ENCODE measurements at places on chromosomes 4 and X. TPM values are rescaled to one million over a fixed set of nuclear protein-coding genes. Genes with fewer than 3 reads are reported as not detected.

GRCh38 chrX:21373001-21373400 lies 1.2 kb upstream of the CNKSR2 start:
- DNase-seq: no peak

GRCh38 chr4:122953924-122954323 lies 31.5 kb upstream of the NUDT6 start:
- DNase-seq: no peak

- DNase-seq: peak; percentile 78
These were observed 154.5 kb upstream of the SLC4A4 start for GRCh38 chr4:71184195-71184781.

DNA sequence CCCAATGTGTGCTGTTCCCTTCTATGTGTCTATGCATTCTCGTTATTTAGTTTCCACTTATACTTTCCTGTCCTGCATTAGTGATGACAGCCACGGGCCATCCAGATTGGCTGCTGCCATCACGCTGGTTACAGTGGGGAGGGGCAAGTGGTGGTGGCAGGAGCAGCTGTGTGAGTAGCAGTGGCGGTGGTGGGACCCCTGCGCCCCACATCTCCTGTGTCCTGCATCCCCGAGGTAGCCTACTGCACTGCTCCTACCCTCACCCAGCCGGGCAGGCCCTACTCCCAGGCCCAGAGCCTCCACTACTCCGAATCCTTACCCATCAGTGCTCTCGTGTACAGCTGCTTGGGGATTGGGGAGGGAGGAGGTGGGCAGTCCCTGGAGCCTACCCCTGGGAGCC lies 798.7 kb upstream of the AGA start:
- DNase-seq: no peak

DNA sequence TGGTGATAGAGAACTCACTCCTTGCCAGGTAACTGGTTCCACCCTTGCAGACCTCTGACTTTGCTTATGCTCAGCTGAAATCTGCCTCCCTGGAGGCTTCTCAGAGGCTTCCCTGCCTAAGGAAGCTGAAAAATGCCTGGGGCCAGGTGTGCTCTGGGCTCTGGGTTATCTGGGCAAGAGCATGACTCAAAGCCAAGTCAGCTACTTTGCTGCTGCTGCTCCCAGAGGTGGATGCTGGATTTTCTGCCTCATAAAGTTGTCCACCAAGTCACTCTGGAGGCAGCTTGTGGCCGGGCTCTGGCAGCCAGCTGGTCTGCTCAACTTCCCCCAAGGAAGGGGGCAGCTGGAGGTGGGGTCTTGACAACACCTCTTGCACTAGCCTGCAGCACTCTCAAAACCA lies 132.7 kb downstream of the PJA1 start:
- no peak for DNase-seq

GRCh38 chr4:10144966-10145365 lies 28.4 kb upstream of the WDR1 start:
- DNase-seq: no peak

- no peak for DNase-seq
These were observed 61.2 kb downstream of the SH3BGRL start for GRCh38 chrX:81263059-81263458.

GRCh38 chr4:102139132-102139573 lies 206.1 kb downstream of the SLC39A8 start:
- peak; percentile 69 for DNase-seq

DNA sequence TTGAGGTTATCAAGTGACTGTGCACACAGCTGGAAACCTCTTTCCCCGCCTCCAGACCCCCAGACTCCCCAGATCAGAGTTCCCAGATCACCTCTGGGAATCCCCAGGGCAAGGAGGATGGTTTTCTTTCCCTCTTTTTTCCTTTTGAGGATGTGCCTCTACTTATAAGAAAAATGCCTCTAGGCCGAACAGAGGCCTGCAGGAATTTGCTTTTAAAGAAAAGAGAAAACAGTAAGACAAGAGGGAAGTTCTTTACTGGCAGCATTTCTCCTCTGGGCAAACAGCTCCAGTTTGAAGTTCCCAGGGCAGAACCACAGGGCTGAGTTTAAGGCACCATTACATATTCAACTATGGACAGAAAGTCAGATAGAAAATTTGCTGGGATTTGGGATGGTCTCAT lies 837.9 kb upstream of the LCORL start:
- DNase-seq: no peak

DNA sequence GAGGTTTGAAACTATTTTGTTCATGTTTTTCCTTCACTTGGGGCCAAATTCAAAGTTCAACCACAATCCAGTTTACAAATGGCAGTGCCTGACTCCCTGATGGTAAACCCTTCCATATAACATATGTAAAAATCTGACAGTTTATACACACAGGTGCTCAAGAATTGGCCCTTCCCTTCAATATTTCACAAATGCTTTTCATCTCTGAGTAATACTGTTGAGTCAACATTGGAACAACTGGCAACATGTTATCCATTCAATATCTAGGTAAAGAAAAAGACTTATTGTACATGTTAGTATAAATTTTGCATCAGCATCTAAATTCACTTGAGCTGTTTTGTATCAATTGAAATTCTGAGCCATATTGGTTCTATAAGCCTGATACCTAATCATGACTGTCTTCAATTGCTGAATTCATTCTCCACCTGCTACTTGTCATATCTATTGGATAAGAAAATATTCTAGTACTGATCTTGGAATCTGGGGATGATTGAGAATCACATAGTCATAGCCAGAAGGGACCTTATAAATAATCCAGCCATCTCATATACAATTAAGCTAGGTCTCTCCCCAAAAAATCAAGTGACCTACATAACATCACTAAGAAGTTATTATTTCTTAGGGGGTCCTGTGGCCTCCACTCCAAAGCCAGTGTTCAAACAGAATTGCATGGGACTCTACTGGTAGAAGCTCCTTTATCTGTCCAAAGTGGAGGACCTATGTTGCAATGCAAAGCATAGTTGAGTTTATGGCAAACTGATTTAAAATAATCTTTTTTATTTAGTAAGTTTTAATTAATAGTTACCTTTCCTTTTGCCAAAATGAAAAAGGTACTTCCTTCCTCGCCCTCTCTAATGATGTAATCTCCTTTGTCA lies 61.9 kb downstream of the PRKG2 start:
- no peak for DNase-seq

DNA sequence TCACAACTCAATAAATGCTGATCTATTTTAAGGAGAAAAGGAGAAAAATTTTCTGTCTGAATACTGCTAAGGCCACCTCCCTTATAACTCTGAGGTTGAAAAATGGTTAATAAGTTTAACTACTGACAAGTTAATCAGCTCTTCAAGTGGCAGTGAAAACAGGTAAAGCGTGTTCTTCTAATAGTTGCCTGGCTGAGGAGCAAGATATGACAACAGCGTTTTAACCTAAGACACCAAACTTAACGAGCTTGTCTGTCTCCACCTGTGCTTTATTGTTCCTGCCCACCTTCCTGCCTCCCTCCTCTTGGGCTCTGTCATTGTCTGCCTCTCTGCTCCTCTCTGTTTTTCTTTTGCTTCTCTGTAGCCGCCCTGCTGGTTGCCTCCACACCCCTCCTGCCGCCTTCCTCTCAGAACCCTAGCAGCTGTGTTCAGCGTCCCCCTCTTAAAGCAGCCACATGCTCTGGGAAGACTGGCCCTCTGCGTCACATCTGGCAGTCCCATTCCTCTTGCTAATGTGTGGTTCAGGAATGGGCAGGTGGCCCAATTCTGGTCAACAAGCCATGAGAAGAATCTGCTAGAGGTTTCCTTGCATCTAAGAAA lies 4.3 kb upstream of the TSPAN5 start:
- DNase-seq: no peak

GRCh38 chr4:931194-931959 lies 739 bp downstream of the GAK start:
- peak; percentile 38 for DNase-seq

DNA sequence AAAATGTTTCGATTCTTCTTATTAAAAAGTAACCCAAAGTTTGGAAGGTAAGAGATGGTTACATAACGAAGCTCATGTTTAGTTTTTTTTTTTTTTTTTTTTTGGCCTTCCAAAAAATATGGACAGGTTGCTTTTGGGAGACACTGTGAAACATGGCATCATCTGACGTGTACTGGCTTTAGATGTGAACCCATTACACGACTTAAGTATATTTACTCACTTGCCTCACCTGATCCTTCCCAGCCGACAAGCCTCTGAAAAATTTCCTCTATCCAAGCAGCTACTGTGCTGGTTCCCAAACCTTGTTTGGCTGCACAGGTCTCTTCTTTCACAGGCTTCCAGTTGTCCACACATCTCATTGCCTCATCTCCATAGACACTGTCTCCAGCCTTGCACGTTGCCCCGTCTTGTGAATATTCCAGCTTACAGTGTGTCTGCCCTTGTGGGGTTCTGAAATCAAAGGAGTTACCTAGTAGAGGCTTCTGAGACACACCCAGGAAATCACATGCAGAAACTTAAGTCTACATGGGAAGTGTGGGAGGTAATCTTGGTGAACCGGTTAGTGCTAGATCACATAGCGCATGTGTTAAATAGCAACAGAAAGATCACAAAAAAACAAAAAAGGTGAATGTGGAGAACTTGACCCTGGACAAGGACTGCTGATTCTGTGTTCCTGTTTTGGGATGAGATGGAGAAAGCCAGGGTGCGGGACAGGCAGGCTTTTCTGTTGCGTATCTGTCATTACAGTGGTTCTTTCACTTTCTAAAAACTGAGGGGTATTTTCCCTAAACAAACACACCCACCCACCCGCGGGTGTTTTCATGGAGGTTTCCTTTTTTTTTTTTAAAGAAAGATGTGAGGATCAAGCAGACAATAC lies 328.6 kb downstream of the ARHGAP10 start:
- no peak for DNase-seq

DNA sequence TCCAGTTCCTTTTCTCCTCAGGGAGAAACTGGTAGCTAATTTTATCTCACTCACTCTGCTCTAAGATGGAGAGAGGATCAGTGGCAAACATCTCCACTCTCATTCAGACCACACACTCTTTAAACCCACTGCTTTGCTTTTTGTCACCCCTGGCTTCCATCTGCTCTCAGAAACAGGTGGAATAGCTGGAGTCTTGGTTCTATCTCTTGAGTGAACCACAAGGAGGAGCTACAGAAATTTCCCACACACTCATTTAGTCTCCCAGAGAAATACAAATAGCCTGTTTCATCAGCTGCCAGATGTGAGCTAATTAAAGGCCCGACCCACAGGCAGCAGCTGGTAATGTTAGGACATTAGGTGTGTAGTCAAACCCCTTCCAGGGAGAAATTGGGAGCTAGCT lies 96.6 kb downstream of the STPG2 start:
- DNase-seq: no peak

DNA sequence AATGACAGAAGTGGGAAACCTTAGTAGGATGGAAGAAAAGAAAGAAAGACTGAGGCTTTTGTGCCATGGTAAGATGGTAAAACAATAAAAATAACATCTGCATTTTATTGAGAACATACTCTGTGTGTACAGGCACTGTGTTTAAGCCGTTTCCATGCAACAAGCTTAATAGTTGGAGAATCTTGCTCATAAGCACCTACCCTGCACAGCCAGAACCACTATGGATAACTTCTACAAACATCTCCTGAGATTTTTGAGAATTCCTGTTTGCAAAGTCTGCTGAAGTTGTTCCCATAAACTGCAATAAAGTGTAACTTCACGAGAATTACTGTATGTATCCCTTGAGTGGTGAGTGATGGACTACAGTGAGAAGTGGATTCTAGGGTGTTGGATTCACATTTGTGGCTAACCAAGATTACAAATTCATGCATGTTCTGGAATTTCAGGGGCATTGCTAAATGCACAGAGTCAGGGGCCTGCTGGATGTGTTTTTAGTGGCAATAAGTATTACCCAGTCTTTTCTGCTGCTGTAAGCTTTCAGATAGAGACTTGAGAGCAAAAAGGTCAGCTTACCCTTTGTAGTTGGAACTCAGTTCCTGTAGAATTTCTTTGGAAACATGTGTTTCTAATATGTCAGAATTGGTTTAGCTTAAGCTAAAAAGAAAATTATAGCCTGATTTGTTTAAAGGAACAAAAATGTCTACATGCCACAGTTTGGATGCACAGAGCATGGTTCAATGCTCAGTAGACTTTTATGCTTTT lies 132.5 kb downstream of the AFF1 start:
- peak; percentile 61 for DNase-seq

- no peak for DNase-seq
These were observed 130.3 kb upstream of the ARSJ start for GRCh38 chr4:114109776-114110175.

- DNase-seq: peak; percentile 6
These were observed 121.8 kb upstream of the EDA2R start for GRCh38 chrX:66760651-66761050.

- DNase-seq: no peak
These were observed 113.3 kb downstream of the HPGD start for GRCh38 chr4:174408841-174409552.

- no peak for DNase-seq
These were observed 31.6 kb upstream of the C1QTNF7 start for GRCh38 chr4:15396157-15396800.

GRCh38 chr4:113809311-113809710 lies 47.8 kb upstream of the CAMK2D start:
- DNase-seq: peak; percentile 42

DNA sequence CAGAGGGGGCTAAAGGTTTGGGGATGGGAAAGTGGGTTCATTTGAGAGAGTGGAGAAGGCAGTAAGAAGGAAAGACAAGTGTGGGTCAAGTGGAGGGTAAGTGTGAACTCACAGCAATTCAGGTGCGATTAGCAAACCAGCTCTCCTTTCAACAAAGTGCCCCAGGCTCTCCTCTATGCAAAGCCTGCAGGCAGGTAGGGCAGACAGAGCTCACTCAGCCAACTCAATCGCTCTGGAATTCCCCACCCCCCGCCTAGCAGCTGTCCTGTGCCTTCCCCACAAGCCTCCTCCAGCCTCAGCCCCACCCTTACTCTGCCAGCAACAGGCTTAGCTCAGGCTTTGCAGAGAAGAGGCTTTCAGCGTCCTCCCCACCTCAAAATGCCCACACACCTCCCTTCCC lies 14.8 kb upstream of the MAMLD1 start:
- DNase-seq: peak; percentile 35

UGT2A3 gene
- polyA plus RNA-seq: not detected

FREM3 gene
- 0.49 TPM for polyA plus RNA-seq

SLC9B1 gene
- polyA plus RNA-seq: 2.5 TPM

USP26 gene
- polyA plus RNA-seq: not detected

CDKL2 gene
- 0.26 TPM for polyA plus RNA-seq

RTL5 gene
- polyA plus RNA-seq: 16.3 TPM

GNRHR gene
- 0.24 TPM for polyA plus RNA-seq

UGT2A1 gene
- polyA plus RNA-seq: not detected

PLK4 gene
- 10.2 TPM for polyA plus RNA-seq

FMR1NB gene
- not detected for polyA plus RNA-seq

ARHGAP36 gene
- 388 TPM for polyA plus RNA-seq

MID2 gene
- 5.9 TPM for polyA plus RNA-seq

GUCY1A1 gene
- 15.6 TPM for polyA plus RNA-seq

ZMAT1 gene
- 2.4 TPM for polyA plus RNA-seq
